ENCODE measurements at places on chromosomes 13 and 19.

DNA sequence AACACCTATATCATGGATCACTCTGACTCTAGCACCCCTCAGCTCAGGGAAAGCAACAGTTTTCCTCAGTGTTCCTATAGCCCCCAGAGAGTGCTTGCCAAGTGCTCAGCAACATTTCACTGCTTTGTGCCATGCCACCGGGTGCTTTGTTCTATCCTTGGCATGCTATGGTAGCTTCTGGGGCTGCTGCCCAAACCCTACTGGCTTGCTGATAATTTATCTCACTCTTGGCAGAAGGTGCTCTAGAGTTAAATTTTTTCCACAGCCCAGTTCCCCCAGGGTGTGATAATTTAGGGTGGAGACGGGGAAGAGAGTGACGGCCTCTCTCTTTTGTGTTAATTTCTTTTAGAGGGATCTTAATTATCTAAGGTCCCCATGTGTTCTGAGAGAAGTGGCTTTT, 12.6 kb upstream of the CSNK1A1L start:
- ATAC-seq = no peak

GRCh38 chr13:23806874-23807526, 82.2 kb downstream of the MIPEP start:
- no peak for ATAC-seq

- no peak for ATAC-seq
Observed at GRCh38 chr13:23988546-23989122, 91.3 kb upstream of the C1QTNF9B start.

GRCh38 chr19:7418596-7418995, 69.9 kb downstream of the ARHGEF18 start:
- no peak for ATAC-seq

DNA sequence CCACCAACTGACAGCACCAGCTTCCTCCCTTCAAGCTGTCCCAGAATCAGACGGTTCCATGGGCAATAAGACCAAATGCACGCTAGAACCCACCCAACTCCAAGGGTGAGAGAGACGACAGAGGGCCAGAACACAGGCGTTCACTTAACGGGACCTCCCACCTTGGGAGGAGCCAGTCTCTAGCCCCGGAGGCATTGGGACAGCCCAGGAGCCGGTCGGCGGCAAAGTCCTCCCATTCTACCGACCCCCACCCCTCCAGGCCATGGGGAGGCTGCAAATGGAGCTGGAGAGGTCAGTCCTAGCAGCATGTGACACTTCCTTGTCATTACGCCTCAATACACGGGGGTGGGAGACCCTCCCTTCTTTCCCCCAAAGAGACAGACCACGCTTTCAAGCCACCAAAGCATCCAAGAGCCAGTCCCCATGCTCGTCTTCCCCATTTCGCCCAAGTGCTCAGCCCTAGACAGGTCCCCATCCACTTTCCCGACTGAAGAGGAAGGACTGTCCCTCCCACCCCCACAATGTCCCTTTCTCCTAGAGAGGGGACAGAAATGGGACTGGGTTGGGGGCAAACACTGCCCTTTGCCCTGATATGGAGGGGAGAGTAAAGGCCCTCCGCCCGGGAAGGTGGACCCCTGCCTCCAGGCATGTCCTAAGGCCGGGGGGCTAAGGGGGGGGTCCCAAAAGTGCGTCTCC, 964 bp downstream of the KHSRP start:
- no peak for ATAC-seq

DNA sequence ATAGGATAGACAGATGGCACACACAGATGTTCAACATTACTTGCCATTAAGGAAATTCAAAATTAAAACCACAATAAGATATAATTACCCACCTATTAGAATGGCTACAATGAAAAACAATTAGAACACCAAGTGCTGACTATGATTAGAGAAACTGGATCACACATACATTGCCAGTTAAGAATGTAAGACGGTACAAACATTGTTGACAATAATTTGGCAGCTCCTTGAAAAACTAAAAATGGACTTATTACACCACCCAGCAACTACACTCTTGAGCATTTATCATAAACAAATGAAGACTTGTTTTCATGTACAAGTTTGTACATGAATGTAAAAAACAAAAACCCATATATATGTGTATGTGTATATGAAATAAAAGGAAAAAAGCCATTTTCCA, 13.7 kb downstream of the ZNF461 start:
- ATAC-seq = no peak

DNA sequence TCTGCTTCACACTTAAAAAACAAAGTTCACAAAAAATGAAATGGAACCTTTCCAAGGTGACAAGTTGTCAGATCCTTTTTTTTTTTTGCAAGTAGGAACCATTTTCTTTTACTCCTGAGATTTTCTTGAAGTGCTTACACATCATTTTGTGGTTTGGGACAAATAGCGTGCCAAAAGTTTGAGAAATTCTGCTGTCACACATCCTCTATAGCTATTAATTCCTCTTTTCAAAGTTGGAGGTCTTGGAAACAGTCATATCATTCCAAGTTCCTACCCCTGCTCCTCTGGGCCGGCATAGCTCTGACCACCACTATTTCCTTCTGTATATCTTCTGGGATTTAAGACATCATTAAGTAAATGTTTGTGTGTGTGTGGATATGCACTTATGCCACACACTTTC, 421.6 kb upstream of the SLC10A2 start:
- ATAC-seq = no peak

DNA sequence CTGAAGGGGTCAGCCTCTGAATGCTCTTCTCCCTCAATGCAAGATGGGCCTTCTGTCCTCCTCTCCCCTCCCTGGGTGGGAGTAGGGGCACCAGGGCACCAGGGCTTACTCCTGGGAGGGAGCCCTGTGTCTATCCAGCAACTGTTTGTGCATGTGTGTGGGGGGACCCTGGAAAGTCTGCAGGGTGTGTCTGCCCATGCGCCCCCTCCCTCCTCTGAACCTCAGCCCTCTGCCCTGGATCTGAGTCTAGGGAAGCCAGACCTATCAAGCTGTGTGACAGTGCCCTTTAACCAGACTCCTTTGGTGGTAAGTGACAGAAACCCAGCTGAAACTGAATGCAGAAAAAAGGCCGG, 213.3 kb upstream of the ZNF536 start:
- no peak for ATAC-seq

DNA sequence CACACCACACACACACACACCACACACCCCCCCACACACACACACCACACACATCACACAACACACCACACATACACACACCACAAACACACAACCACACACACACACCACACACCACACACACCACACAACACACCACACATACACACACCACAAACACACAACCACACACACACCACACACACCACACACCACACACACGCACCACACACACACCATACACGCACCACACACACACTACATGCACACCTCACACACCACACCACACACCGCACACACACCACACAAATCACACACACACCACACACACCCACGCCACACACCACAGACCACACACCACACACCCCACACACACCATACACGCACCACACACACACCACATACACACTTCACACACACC, 83.5 kb downstream of the ZNF557 start:
- ATAC-seq = no peak

- peak; percentile 95 for ATAC-seq
Observed at GRCh38 chr19:45667620-45668341, at the start of gene GIPR. Gene GIPR (plus strand): TSS chr19:45668221. CDS start chr19:45669521, 1,300 bp downstream.

DNA sequence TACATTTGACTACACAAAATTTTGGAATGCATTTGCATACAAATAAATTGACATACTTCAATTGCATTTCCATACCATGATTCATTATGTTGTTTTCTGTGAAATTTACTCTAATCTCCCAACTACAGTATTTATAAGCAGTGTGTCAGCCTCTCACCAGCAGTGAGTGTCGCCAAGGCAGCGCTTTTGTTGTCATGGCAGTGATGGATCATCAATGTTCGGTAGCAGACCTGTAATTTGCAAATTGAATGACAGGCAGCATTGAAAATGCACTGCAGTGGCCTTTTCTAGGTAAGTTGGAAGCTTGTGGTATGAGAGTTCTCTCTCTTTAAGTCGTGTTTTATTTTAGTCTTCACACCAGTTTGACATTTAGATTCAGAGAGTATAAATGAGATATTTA, 534.1 kb downstream of the PCDH17 start:
- ATAC-seq = no peak

DNA sequence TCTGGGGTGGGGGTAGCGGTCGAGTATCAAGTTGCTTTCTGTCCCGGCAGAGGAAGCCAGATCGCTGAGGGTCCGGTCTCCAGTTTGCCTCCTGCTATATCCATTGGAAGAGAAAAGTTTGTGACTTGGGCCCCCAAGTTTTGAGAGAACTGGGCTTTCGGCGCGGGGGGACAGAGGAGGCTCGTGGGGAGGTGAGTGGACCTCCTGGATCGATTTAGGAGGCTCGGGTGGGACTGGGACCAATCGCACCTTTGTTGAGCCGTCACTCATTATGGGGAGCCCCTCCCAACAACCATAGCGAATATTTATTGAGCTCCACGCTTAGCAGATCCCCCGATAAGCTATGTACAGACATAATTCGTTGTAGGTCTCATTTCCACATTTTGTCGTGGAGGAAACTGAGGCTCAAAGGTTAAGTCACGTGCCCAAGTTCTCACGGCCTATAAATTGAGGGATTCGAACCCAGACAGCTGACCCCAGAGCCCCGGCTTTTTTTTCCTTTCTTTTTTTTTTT, 909 bp downstream of the RFXANK start:
- ATAC-seq = no peak

GRCh38 chr13:32126278-32126677, 94.7 kb downstream of the FRY start:
- ATAC-seq = peak; percentile 35

DNA sequence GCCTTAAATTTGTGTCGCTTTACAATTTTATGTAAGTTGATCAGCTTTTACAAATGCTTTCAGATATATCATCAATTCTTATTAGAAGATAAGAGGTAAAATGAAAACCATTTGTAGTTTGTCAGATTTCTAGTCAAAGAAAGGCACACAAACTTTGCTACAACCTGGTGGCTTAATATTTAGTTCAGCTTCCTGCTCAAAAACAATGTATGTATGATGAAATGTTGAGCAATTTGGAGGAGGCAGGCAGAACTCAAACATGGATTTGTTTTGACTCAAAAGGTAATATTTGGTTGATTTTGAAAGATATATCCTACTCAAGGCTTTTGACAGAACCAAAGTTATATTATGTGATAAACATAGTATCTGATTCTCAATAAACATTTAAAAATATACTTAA, 24.2 kb downstream of the NEK5 start:
- no peak for ATAC-seq

GRCh38 chr19:17001603-17002183, 24.9 kb downstream of the CPAMD8 start:
- peak; percentile 86 for ATAC-seq

DNA sequence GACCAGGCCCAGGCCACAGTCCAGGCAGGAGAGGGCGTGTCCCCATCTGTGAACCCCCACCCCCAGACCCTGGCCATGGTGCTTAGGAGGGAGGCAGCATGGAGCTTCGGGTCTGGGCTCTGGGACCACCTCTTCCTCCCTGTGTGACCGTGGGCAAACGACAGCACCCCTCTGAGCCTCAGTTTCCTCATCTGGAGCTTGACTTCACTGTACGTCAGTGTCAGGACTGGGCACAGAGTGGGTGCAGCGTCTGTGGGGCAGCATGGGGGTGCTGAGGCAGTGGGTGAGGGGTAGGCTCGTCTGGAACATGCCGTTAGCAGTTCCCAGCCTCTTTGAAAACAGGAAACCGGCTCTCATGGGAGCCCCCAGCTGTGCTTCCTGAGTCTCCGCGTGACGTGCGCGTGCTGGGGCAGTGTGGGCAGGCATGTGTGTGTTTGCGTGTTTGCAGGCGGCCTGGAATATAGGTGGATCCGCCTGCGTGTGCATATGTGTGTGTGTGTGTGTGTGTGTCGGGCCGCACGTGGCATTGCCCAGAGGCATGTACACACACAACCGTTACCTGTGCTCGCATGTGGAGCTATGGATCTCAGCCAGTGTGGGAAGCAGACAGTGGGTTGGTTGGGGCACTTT, 15.8 kb downstream of the ARRDC2 start:
- peak; percentile 23 for ATAC-seq

- no peak for ATAC-seq
Observed at GRCh38 chr13:38045278-38046048, 175.9 kb upstream of the TRPC4 start.

DNA sequence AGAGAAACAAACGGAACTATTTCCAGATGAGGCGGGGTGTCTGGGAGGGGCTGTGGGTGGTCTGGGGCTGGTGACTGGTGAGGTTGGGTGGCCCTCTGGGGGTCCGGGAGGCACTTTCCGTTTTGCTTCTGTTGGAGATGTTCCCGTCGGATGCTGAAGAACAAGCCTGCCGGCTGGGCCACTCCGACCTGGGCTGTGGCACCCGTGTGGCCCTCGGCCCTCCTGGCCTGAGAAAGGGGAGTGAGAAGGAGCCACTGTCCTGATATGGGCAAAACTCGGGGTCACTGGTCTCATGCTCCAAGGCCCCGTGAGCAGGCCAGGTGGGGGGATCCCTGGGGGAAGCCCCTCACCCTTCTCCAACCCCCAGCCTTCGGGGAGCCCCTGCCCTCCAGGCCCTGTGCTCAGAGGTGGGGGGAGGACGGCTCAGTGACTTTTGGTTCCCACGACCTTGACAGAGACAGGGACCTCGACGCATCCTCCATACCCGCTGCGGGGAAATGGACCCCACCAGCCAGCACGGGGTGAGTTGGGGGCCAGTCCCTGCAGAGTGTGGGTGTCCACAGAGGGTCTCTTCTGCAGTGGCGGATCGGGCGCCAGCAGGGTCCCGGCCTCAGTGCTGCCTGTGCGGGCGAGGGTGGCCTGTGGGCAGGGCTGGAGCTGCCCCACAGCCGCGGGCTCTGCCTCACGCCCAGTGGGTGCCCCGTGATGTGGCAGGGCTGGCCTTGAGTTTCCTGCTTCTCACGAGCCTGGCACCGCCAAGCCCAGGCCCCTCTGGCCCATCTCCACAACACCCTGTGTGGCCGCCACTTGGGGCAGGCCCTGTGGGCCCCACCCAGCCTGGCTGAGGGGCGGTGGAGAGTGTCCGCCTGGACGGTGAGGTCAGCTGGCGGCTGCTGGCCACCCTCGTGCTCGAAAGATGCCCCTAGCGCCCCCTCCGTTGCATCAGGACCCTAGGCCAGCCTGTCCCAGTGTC, 4.4 kb upstream of the TBXA2R start:
- no peak for ATAC-seq

GRCh38 chr19:38870612-38871011, 7.5 kb downstream of the RINL start:
- no peak for ATAC-seq

DNA sequence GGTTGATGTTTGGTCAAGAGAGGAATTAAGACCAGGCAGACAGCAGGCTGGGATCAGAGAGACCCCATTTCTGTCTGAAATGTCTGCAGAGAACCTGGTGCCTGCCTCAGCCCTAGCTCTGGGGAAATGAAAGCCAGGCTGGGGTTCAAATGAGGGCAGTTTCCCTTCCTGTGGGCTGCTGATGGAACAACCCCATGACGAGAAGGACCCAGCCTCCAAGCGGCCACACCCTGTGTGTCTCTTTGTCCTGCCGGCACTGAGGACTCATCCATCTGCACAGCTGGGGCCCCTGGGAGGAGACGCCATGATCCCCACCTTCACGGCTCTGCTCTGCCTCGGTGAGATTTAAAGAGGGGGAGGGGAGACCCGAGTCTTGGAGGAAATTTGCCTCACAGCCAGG, at the start of gene LILRB4:
TSS of gene LILRB4 (plus strand) at position 256 of the 400 bp plus-strand sequence. CDS start at position 305, 49 bp downstream.
- no peak for ATAC-seq

GRCh38 chr13:102136735-102137296, 265.0 kb downstream of the FGF14 start:
- ATAC-seq = no peak

GRCh38 chr19:14168993-14169392, 32.6 kb upstream of the ASF1B start:
- ATAC-seq = no peak

GRCh38 chr13:70407486-70407885, 299.2 kb upstream of the KLHL1 start:
- ATAC-seq = no peak

All from activated T-helper 17 cell treated with anti-CD3 and anti-CD28 coated beads, Interleukin-2, amount 50 U/mL, for 72 hours (primary cell).